Stimulated activated CD8-positive, alpha-beta memory T cell treated with anti-CD3 and anti-CD28 coated beads, Interleukin-4, amount 100 ng/mL, for 4 hours (primary cell): ENCODE measurements at places on chromosomes 3 and 15.

DNA sequence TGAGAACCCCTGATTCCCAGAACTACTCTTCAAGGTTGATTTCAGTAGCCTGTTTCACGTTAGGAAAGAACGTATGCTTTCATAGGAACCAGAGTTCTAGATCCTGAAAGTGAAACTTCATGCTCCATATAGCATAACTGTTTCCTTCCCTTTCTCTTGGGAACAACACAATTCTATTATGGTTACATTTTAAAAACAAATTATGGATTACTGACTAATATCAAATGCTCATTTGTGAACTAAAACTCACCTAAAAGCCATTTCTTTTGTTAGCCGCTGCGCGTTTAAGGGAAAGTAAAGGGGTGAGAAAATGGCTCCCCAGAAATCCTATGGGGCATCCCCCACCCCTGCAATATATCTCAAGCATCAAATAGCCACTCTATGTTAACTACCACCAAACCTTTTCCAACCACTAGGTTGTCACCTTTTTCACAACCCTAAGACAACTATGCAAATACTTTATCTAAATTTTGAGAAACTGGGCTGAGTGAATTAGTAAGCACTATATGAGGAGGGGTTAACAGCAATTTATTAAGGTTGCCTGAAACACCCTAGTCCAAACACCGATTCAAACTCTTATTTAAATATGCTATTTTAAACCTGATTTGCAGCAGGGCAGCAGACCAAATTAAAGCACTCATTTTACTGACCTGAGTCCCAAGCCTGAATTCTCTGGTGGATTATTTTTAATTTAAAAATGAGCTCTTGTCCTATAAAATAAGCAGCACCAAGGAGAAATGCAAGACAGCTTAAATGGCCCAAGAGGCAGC, 2.4 kb downstream of the SIAH2 start:
- no peak for DNase-seq

- DNase-seq: no peak
Observed at GRCh38 chr3:137121704-137122314, 164.0 kb downstream of the IL20RB start.

DNA sequence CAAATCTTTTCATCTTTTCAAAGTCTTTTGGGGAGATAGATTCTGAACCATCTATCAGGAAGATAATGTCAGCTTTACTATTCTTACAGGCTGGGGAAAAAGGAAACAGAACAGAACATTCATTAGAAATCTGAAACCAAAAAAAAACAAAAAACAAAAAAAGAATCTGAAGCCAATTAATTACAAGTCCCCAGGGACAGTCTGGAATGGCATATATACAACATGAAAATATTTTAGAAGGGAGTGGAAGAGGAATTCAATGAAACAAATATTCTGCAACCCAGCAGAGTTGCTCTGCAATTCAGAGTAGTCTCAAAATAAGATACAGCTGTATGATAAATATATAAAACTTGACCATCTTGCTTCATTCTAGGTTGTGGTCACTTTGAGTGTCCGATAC, 41.7 kb upstream of the CAPN7 start:
- no peak for DNase-seq

DNA sequence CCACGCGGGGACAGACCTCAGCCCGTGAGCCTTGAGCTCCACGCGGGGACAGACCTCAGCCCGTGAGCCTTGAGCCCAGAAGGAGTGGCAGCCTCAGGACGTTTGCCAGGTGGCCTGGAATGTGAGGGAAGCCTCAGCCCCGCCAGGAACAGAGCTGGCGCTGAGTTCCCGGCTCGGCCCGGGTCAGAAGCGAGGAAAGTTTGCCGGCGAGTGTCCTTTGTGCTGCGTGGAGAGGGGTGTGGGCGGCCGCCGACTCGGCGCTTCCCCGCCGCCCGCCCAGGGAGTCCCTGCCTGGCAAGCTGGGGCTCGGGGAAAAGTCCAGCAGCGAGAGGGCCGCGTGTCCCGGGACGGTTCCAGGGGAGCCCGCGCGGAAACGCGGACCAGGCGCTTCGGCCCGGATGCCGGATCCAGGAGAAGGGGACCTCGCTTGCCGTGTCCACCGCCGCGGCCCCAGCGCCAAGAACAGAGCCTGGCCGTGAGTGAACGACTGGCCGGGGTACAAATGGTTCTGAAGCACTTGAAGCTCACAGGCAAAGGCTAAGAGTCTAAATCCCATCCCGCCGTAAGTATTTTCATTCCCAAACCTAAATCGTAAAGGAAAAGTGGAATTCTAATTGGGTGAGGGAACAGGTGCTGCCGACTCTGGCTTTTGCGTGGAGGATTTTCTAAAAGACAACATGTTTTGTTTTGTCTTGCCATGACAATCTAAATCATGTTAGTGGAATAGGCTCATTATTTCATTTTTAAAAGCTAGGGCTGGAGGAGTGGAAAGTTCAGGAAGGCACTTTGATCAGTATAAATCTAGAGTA, 1.7 kb downstream of the LRRN1 start:
- no peak for DNase-seq

DNA sequence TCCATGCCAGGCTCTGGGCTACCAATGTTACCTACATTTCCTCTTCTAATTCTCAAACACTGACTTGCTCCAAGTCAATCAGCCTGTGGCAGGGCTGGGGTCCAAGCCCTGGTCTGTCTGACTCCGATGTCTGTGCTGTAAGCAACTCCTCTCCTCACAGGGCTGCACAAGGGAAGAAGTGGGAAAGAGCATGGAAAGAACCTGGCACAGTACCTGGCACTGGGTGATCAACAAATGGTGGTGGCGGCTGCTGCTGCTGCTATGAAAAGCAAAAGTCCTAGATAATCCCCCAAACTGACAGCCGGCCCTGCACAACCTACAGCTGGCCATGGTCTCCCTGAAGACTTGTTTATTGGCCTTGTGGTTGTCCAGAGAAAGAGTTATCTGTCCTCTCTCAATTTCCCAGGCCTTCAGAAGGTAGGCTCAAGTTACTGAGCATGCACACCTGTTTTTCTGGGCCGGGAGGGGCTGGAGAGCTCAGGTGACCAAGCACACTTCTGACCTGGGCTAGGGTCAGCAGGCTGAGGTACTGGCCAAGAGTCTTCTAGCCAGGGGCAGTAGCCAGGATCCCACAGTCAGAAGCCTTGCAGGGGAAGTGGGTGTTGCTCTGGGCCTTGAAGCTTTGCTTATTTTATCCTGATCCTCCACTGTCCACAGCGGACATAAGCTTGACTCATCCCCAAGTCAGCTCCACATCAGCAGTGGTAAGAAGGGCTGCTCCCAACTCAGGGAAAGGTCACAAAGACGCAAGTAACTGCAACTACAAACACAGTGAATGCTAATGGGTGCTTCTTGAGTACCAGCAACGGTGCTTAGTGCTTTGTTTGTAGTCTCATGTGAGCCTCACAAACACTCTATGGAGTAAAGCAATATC, 35.3 kb upstream of the KY start:
- DNase-seq: no peak

GRCh38 chr15:89964232-89964954, 36.7 kb upstream of the ZNF710 start:
- no peak for DNase-seq

DNA sequence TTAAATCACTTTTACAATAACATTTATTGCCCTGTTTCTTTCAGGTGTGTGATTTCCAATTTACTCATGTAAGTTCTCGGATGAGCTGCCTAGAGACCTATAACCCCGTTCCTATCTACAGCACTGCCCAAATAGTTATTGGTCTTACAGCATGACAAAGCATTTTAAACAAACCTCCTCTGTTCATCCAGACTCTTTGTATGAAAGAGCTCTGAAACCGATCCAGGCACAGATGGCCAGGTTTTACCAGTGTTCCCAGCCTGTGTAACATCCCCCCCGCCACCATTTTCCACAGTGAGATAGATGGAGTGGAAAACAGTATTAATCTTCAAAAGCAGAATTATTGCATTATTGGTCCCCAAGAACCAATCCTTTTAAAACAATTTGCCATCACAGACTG, 59.0 kb upstream of the SPTSSB start:
- DNase-seq: no peak

- no peak for DNase-seq
Observed at GRCh38 chr15:78360367-78360801, 20.2 kb downstream of the CRABP1 start.

- DNase-seq: no peak
Observed at GRCh38 chr15:22808761-22809280, 22.4 kb downstream of the NIPA1 start.

- no peak for DNase-seq
Observed at GRCh38 chr3:50128001-50128400, 27.1 kb upstream of the SEMA3F start.

DNA sequence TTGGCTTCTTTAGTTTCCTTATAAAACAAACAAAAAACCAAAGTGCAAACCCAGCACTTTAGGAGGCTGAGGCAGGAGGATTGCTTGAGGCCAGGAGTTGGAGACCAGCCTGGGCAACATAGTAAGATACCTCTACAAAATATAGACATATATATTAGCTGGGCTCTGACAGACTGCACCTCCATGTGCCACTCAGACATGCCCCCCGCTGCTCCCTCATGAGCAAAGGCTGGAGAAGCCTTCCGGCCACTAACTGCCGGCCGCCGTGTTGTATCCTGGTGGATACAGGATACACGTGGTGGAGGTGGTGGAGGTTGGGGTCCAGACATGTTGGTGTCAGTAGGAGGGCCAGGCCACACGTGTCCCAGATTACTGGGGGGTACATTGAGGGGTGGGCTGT, 29.4 kb upstream of the CCR4 start:
- DNase-seq: no peak

- DNase-seq: no peak
Observed at GRCh38 chr3:24890012-24890411, 395.4 kb upstream of the THRB start.

DNA sequence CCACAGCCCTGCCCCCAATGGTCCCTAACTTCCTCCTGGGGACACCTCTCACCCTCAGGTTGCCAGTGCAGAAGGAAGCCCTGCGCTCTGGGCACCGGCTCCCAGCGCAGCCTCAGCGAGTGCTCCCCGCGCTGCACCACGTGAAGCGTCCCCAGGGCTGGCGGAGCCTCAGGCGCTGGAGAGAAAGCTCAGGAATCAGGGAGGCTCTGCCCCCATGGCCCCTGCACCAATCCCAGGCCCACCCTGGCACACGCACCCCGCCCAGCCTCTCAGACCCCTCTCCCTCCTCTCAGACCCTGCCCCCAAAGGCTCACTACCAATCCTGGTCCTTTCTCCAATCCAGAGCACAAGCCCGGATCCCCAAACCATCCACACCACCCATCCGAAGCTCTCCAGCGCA, 6.9 kb downstream of the COL7A1 start:
- no peak for DNase-seq

DNA sequence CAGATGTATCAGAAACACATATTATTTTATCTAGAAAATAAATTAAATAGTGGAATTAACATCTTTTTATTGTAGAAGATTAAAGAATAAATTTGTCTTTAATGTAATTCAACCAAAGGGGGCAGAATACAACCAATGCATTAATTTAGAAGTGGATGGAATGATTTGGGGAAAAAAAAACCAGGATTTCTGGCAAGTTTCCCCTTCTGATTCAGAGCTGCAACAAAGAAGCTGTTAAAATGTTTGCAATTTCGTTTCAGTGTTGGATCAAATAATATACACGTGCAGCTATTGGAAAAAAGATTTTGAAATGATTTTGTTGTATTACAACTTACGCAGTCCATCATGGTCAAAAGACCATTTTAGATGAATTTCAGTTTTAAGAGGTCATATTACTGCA, 71.6 kb upstream of the ZNF280D start:
- no peak for DNase-seq

DNA sequence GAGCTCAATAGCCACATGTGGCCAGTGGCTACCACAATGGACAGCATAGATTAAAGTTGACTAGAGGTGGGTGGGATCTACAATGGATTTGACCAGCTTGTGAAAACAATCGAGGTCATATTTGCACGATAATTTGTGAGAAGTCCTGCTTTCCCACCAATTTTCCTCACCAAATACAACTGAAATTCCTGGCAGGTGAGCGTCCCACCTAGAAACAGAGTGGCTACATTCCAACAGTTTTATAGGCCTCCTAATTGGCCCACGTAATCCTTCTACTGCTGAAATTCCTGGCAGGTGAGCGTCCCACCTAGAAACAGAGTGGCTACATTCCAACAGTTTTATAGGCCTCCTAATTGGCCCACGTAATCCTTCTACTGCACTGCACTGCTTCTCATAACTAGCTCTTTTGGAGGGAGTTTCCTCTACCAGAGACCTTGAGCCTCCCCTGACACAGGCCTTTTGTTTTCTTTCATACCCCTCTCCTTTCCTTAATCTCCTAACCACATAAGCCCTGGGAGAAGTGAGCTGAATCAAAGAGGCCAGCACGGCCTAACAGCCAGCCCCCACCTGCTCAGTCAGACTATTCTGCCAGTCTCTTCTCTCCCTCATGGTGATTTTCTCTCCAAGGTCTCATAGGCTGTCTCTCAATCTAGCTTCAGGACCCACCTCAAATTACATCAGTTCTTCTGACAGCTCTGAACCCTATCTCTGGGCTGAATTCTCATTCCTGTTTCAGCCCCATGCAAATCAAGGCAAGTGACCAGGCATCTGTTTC, 80.2 kb downstream of the BFSP2 start:
- no peak for DNase-seq

GRCh38 chr3:114498539-114499370, 204.9 kb downstream of the TIGIT start:
- DNase-seq: no peak

- DNase-seq: no peak
Observed at GRCh38 chr3:124812291-124813265, 74.6 kb downstream of the ITGB5 start.

DNA sequence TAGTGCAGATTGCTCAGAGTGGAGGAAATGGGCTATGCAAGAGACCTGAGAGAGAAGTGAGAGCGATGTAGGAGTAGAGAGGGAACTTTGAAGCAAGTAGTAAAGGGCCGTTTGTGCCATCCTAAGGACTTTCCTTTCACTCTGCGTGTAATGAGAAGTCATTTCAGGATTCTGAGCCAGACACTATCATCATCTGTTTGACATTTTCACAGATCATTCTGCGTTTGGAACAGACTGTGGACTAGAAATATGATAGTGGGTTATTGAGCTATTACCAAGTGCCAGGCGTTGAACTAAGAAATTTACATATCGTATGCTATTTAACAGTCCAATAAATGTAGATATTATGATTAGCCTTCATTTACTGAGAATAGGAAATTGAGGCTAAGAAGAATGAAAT, 150.0 kb upstream of the ROBO2 start:
- no peak for DNase-seq

- no peak for DNase-seq
Observed at GRCh38 chr3:60933824-60934223, 317.4 kb downstream of the FHIT start.

GRCh38 chr3:127975153-127976029, 60.4 kb downstream of the KBTBD12 start:
- DNase-seq: no peak

GRCh38 chr15:81146466-81146865, 12.4 kb downstream of the CFAP161 start:
- DNase-seq: no peak
